ENCODE measurements at places on chromosomes 16 and 17. TPM values are rescaled to one million over a fixed set of nuclear protein-coding genes. Genes with fewer than 3 reads are reported as not detected.
A peak's percentile ranks its signal among the peaks of the same experiment; 100 is the strongest.

GRCh38 chr17:8386841-8387240, 3.8 kb upstream of the RPL26 start:
- peak; percentile 19 for DNase-seq

GRCh38 chr17:77400445-77400870, 259.7 kb downstream of the SEC14L1 start:
- no peak for DNase-seq

Gene PDIA2
- polyA plus RNA-seq = not detected

- no peak for DNase-seq
Measured at GRCh38 chr17:61570118-61570517, 20.9 kb downstream of the NACA2 start.

DNA sequence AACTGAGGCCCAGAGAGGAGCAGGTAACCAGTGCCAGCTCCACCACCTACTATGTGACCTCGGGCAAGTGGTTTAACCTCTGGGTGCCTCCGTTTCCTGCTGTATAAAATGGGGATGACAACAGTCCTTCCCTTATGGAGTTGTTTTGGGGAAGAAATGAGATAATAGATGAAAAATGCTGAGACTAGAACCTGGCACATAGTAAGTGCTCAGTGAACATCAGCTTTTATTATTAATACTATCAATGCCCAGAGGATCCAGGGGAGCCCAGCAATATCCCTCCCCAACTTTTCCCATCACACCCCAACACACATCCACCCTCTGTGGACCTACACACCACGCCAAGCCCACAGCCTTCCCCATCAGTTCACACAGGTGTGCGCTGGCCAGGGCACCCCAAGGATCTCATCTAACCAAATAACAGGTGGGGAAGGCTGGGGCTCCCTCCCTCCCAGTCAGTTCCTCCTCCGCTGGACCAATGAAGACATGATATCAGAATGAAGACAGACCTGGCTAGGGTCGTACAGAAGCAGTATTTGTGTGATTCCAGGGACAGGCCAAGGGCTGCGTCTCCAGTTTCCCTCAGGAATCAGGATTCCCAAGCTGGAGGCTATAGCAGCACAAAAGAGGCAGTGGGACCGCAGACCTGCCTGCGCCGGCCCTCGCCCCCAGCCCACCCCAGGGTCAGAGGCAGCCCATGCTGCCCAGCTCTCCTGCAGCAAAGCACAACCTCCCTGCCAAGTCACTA, 1.8 kb downstream of the ATP2A3 start:
- no peak for DNase-seq

- no peak for DNase-seq
Measured at GRCh38 chr17:6079155-6079888, 9.1 kb downstream of the WSCD1 start.

- no peak for DNase-seq
Measured at GRCh38 chr17:67974185-67974584, 22.1 kb downstream of the C17orf58 start.

GRCh38 chr17:412211-413015, 59.8 kb upstream of the RPH3AL start:
- no peak for DNase-seq

DNA sequence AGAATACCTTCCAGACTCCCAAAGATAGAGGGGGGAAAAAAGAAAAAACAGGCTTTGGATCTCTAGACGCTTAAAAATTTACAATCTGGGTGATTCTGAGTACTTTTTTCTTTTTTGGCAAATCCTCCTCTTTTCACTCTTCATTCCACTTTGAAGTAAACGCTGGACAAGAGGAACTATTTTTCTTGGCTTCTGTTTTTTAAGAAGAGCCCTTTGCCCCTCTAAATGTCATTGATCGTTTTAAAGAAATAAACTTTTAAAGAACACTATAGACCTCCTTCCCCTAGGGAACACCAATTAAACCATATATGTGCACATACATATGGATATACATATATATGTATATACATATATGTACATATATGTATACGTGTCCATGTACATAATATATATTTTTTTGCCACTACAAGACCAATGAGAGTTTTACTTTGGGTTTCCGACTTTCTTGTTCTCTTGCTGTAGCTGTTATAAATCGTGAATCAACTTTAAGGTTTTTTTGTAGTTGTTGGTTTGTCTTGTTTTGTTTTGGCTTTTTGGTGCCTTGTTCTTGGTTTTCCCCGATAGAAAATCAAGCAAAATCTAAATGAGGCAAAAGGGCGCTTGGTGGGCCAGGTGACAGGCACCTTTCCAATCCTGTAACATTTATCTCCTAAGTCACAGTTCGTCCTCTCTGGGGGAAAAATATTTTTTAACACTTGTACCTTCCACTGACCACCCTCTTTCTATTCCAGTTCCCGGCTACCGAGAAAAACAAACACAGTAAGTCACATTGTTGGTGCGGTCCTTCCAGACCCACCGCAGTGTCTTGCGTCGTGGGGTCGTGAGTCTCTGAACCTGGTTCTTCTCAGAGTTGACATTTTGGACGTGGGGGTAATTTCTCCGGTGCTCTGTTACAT, 4.4 kb downstream of the FOXF1 start:
- DNase-seq = no peak

DNA sequence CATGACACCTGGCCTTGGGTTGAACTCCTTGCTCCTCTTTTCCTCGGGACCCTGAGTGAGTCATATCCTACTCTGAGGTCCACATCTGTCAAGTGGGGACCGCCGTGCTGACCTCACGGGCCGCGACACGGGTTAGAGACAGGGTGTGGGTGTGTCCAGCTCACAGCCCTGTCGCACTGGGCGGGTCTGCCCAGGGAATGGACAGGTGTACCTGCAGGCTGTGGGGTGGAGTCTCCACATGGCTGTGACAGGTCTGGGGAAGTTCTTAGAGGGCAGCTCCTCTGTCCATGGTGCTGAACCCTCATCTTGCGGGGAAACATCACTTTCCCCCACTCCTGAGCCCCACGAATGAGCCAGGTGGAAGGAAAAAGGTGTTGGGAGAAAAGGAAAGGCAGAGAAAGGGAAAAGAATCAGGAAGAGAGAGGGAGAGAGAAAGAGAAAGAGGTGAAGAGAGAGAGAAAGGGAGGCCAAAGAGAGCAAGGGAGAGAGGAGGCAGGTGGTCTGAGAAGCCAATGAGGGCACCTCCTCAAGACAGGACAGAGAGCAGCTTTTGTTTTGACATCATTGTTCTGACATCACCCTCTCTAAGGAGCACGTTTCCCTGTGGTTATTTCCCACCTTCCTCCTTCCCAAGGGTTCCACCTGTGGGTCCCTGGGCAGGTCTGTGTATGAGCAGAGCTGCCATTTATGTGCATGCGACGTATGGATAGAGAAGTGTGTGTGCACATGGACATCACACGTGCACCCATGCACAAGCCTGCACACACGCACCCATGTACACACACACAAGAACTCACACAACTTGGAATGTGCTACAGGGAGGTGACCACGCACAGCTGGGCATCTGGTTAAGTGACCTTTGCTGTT, 32.6 kb upstream of the CBFA2T3 start:
- DNase-seq = peak; percentile 58

DNA sequence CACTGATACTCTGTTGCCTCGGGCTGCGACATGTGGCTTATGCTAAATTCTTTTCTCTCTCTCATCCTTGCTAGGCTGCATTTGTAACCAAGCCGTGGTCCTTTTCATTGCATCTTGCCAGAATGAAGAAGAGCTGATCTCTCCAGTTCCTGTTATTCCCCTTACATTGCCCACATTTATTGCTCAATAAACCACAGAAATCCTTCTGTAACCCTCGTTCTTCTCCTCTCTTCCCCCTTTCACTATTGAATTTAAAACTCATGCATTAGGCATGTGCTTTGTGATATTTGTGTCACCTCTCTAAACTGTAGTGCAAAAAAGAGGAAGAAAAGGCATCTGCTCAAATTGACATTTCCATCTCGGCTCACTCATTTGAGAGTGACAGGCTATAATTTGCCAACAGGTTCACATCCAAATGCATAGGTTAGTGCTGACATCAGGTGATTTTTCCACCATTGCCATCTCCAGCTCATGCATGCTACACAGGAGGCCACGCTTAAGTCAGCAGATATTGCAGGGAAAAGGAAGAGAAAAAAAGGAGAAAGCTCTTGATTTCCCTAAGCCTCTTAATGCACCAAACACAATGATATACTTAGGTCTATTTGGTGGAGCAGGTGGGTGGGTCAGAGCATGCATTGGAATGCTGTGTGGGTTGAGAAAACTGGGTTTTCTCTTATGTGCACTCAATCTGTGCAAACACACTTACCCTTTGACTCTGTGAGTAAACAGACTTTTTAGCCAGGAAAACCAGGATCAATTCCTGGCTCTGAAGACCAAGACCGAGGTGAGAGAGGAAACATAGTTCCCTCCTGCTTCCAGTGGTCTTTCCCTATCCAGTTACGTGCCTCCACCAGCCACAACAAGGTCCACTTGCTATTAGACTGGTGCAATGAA, 642.7 kb downstream of the HS3ST4 start:
- no peak for DNase-seq

Gene ANKRD40CL
- polyA plus RNA-seq = 60.4 TPM

Gene KCNH6
- 0.13 TPM for polyA plus RNA-seq

Gene TMEM235
- polyA plus RNA-seq = not detected

- no peak for DNase-seq
Measured at GRCh38 chr17:81807839-81808238, 3.9 kb downstream of the GCGR start.

- no peak for DNase-seq
Measured at GRCh38 chr17:44981221-44981968, 13.3 kb upstream of the C1QL1 start.

GRCh38 chr16:21070564-21070963, 80.1 kb downstream of the DNAH3 start:
- DNase-seq = no peak

DNA sequence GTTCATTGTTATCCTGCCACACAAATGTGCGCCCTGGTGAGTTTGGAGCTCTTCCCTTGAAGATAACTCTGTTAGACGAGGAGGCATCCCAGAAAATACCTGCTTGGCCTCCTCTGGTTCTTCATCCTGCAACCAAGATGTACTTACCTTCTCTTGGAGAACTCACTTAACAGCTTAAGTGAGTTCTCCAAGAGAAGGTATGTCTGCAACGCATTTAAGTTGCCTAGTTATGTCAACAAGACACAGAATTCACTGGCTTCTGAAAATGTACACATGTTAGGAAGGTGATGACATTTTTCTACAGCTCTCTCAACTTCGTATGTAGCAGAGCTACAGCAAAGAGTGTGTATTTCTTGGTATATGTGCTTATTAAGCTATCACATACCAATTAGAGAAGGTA, 78.6 kb upstream of the NOG start:
- DNase-seq = no peak

DNA sequence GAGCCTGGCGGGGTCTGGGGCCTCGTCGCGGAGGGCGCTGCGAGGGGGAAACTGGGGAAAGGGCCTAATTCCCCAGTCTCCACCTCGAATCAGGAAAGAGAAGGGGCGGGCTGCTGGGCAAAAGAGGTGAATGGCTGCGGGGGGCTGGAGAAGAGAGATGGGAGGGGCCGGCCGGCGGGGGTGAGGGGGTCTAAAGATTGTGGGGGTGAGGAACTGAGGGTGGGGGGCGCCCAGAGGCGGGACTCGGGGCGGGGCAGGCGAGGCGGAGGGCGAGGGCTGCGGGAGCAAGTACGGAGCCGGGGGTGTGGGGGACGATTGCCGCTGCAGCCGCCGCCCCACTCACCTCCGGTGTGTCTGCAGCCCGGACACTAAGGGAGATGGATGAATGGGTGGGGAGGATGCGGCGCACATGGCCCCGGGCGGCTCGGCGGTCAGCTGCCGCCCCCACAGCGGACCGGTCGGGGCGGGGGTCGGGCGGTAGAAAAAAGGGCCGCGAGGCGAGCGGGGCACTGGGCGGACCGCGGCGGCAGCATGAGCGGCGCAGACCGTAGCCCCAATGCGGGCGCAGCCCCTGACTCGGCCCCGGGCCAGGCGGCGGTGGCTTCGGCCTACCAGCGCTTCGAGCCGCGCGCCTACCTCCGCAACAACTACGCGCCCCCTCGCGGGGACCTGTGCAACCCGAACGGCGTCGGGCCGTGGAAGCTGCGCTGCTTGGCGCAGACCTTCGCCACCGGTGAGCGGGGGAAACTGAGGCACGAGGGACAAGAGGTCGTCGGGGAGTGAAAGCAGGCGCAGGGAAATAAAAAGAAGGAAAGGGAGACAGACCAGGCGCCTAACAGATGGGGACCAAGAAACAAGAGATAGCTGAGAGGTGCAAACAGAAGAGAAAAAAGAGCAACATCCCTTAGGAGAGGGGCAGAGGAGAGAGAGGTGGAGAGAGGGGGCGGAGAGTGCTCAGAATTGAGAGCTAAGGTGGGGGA, at the start of gene PNMT:
TSS of gene PNMT (plus strand) at position 509 of the 980 bp plus-strand sequence. CDS start at position 532, 23 bp downstream.
- DNase-seq = no peak

GRCh38 chr16:61871837-61872777, 164.1 kb downstream of the CDH8 start:
- no peak for DNase-seq

GRCh38 chr16:69905171-69905555, 46.0 kb upstream of the CLEC18A start:
- DNase-seq = no peak

- DNase-seq = no peak
Measured at GRCh38 chr16:80973991-80974390, 32.7 kb downstream of the CMC2 start.

GRCh38 chr17:43011728-43012472, 5.3 kb downstream of the IFI35 start:
- no peak for DNase-seq

GRCh38 chr16:61891460-61891859, 144.8 kb downstream of the CDH8 start:
- no peak for DNase-seq

DNA sequence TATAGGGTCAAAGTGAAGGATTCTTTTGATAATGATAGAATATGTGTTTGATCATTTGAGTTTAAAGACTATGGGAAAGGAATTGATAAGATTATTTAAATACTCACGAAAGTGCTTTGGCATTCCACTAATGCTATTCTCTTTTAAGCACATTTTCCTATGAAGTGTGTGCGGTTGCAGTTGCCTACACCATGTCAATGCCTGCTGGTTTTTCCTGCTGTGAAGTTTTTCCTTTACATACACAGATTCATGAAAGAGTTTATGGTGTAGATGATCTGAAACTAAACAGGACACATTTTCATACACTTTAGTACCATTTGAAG, 78.7 kb downstream of the VMP1 start:
- no peak for DNase-seq

- peak; percentile 85 for DNase-seq
Measured at GRCh38 chr17:39927929-39928857, 661 bp downstream of the LRRC3C start.

GRCh38 chr16:50247906-50248608, 18.3 kb upstream of the ADCY7 start:
- DNase-seq = peak; percentile 59

DNA sequence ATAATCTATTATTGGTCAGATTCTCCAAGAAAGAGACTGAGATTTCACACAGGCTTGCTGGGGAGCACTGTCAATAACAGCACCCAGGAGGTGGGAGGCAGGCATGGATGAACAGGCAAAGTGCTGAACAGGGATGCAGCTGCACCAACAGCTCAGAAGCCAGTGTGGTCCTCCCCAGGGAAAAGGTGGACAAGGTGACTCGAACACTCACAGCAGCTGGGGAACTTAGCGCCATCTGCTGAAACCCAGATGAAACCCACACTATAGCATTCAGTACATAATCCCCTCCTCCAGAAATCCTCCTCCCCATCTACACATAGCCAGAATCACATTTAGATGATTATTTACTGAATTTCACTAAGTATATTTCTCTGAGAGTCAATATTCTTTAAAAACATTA, 255.2 kb upstream of the WSB1 start:
- no peak for DNase-seq

Data from sigmoid colon (tissue), 7 donors.